ENCODE measurements at places on chromosomes 2 and 18.

GRCh38 chr2:15142069-15142689, 419.0 kb downstream of the NBAS start:
- DNase-seq, result no peak

DNA sequence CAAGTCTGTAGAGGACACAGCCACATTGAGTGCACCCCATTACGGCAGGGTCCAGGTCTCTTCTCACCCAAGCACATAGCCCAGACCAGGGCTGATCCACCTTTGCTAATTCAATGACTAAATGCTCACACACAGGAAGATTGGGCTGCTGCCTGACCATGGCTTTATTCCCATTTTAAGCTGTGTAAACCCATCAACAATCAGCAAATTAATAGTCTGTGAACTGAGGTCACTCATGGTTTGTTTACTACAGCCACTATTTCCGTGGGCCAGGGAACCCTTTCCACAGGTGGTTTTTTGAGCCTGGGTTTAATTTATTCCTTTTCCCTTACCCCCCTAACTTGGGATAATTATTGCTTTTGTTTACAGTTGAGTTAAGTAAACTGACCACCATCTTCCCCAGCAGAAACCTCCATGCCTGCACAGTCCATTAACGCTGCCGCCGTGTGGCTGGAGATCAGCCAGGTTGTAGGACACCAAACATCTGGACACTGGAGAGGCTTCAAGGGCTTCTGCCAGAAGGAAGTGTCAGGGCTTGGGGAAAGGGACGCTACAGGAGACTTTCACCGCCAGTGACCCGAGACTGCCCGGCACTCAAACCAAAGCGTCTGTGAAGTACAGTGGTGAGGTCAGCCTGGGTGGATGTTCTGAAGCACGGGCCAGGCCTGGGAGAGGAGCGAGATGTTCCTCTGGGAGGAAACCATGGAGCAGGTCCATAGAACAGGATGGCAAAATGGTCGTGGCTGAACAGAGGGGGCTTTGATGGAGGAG, 282.9 kb downstream of the DYSF start:
- no peak for DNase-seq

DNA sequence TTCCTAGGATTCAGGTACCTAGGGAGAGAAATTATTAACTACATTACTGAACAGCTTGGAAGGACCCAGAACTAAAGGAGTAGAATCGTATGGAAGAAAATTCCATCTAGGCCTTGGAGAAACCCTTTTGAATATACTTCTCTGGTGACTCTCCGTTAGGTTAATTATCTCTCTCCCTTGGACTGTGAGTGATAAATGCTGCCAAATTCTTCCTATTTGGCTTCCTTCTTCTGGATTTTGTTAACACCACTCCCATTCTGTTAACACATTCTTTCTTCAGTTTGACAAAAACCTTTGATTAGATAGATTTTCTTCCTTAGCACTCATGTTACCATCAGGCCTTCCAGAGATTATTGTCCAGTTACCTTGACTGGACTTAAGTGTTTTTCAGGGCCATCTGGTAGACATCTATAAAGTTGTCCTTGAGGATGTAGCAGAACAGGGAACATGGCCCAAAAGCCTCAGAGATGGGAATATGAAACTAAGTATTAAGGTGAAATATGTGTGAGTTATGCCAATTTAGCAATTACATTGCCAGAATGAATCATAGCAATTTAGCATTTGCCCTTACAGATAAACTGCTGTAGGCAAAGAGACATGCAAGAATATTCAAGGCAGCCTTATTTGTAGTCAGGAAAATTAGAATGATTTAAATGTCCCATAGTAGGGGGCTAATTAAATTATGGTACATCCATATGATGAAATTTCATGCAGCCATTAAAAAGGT, 6.7 kb downstream of the CYP27A1 start:
- DNase-seq, result no peak

DNA sequence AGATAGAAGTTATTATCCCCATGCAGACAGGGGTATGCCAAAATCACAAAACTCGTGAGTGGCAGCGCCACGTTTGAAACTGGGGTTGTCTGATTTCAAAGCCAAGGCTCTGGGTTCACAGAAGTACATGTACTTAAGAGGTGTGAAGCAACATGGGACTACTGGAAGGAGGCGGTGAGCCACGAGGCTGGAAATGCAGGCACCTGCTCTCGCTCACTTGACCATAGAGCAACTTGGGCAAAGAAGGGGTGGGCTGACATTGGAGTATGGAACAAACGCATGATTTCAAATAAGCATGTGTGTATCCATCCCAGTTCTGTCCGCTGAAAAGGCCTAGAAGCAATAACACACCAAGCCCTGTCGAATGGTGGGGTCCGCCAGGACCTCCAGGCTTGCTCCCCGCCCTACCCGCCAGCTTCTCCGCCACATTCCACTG, 593 bp upstream of the ACTR2 start:
- no peak for DNase-seq

- no peak for DNase-seq
Measured at GRCh38 chr2:134453476-134453875, 199.6 kb downstream of the MGAT5 start.

DNA sequence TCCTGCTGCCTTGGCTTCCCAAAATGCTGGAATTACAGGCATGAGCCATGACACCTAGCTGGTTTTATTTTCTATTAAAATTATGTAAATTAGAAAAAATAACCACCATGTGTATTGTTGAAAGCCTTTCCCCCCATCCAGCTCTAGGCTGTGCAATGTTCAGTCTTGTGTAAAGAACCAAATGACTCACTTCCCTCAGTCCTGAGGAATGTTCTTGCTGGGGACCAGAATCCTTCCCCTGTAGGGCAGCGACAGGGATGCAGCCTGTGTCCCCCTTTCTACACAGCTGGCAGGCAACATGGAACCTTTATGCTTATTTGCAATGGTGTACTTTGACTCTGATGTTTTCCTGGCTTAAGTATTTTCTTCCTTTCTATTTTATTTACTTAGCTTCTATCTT, 29.4 kb downstream of the AOX1 start:
- no peak for DNase-seq

DNA sequence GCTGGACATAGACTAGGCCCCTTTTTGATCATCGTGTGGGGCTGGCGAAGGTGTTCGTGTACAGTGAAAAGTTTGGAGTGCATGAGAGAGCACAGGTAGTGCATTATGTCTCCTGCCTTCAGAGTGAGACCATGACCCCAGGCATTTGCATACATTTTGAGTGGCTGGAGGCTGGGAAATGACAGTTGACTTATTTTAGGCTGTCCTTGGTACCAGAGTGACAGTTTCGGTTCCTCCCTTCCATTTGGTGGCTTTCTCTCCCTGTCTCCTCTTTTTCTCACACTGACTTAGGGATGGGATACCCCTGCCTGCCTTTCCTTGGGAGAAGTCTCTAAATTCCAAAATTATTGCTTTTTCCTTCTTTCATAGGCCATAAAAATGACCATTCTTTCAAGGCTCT, 20.1 kb downstream of the SERPINB12 start:
- DNase-seq, result no peak

- no peak for DNase-seq
Measured at GRCh38 chr2:159045545-159046454, 77.4 kb downstream of the TANC1 start.

Data from NCI-H526 treated with DMSO at 0.1 percent for 48 hours (cell line).